ENCODE measurements at places on chromosomes 3 and 15.
A peak's percentile ranks its signal among the peaks of the same experiment; 100 is the strongest.

- no peak for DNase-seq
Measured at GRCh38 chr15:38072348-38073177, 138.1 kb downstream of the TMCO5A start.

- no peak for DNase-seq
Measured at GRCh38 chr3:140122183-140122582, 187.2 kb downstream of the CLSTN2 start.

DNA sequence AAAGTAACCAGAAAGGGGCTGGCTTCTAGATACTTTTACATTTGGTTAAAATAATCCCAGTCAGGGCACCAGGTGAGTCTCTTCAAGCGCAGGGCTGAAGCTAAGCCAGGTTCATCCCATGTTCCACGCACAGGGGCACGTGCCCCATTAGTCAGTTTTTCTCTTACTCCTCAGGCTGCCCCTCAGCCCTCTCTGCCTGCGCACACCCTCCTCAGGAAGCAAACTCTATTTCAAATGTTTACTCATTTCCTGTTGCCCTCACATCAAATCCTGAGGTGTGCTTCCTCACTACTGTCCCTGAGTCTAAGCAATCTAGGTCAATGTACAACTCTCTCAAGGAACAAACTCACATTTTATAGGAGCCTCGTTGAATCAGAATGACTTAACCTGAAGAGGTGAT lies 48.5 kb downstream of the THBS1 start:
- peak; percentile 72 for DNase-seq

- DNase-seq: peak; percentile 11
Measured at GRCh38 chr3:129045675-129046036, 14.9 kb upstream of the GP9 start.

GRCh38 chr3:15572138-15572537 lies 29.2 kb downstream of the HACL1 start:
- DNase-seq: no peak

GRCh38 chr15:55226127-55226526 lies 29.4 kb upstream of the RSL24D1 start:
- DNase-seq: no peak

GRCh38 chr3:55604846-55605245 lies 117.7 kb upstream of the WNT5A start:
- no peak for DNase-seq

GRCh38 chr3:9298236-9298635 lies 48.8 kb upstream of the SRGAP3 start:
- no peak for DNase-seq

DNA sequence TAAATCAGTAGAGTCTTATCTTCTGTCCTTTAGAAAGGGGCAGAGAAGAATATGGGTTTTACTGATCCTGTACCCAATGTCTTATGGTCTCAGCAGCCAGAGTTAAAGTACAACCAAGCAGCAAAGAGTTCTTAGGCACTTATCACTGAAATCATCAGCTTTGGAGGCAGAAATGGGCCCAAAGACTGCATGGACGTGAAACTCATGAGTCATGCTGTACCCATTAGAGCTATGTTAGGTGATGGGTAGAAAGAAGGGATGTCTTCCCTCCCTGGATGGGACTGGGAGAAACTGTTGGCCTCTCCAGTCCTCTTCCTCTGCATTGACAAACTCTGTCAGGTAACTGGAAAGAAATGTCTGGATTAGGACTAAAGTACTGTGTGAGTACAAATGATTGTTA lies 63.4 kb downstream of the EOMES start:
- DNase-seq: no peak

DNA sequence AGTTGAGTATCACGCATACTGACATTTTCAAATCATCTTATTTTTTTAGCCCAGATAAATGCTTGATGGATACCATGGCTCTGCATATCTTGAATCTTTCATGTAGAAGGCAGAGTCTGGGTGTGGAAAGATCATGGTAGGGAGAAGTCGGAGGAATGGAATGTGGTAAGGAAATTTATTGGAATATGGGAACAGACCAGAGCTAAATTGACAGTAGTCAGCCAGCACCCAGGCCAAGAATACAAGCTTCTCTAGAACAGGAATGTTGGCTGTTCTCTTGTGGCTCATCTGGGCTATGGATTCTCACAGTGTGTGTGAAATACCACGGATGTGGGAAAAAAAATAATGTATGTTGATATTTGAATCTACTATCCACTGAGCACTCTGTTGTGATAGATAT lies 305.7 kb upstream of the COL8A1 start:
- no peak for DNase-seq

GRCh38 chr3:5401002-5401401 lies 213.5 kb downstream of the EDEM1 start:
- DNase-seq: no peak

GRCh38 chr3:66107855-66108254 lies 69.1 kb upstream of the MAGI1 start:
- DNase-seq: no peak

DNA sequence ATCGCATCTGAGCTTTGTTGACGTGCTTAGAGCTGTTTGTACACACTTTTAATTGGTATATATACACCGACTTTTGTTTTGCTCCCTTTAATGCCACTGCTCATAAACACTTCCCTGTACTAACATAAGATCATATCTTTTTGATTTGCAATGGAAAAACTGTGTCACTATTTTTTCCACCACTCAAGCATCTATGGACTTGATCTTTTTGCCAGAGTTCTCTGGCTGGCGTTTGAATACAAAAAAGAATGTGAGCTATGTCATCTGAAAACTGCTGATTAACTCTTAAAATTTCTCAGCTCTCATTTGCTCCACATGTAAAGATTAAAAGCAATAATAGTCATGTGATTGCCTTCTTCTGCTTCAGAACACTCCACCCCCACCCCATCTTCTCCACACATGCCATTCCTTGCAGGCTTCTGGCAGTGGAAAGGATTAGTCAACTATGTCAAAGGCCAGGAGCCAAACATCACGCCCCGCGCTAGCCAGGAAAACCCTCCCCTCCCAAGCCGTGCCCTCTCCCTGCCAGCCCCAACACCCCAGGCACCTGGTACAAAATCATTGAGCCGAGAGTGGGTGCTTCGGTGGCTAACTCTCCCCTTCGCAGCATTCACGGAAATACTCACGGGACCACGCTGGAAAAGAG lies 123.4 kb upstream of the MEF2A start:
- no peak for DNase-seq

DNA sequence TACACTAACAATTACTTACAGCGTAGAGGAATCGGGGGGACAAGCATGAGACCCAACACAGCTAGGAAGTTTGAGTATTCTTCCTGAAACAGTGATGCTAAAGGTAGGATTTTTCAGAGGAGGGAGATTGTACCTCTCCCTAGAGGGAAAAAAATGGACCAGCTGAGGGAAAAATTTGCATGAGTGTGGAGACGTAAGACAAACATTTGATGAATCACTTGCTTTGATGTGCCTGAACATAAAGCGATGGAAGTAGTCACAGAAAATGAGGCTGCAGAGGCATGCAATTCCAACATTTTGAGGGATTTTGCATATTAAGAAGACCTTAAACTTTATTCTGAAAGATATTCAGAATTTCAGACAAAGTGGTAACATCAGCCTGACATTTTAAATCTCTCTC lies 102.2 kb downstream of the COL6A6 start:
- no peak for DNase-seq

DNA sequence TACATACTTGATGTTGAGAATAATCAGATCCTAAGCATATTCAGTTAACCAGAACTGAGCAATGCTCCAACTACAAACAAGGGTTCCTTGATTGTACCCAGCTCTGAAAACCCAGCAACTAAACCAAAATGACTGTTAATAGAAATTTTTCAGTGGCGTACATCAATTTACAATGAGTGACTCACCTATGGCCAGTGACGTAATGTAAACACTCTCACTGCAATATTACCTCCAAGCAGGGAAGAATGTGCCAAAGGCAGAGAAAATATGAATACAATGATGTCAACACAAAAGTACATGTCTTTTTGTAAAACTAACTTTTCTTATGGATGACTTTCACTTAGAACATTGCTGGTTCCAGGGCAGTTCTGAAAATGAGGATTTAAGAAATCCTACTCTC lies 611.3 kb downstream of the EDEM1 start:
- no peak for DNase-seq

DNA sequence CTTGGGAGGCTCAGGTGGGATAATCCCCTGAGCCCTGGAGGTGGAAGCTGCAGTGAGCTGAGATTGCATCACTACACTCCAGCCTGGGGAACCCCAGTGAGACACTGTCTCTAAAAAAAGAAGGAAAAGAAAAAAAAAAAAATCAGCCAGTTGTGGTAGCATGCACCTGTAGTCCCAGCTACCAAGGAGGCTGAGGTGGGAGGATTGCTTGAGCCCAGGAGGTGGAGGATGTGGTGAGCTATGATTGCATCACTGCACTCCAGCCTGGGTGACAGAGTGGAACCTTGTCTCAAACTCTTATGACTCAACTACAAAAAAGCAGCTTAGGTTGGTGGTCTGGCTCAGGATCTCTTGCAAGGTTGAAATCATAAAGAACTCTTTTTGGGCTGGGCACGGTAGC lies 19.3 kb upstream of the GPX1 start:
- DNase-seq: no peak

DNA sequence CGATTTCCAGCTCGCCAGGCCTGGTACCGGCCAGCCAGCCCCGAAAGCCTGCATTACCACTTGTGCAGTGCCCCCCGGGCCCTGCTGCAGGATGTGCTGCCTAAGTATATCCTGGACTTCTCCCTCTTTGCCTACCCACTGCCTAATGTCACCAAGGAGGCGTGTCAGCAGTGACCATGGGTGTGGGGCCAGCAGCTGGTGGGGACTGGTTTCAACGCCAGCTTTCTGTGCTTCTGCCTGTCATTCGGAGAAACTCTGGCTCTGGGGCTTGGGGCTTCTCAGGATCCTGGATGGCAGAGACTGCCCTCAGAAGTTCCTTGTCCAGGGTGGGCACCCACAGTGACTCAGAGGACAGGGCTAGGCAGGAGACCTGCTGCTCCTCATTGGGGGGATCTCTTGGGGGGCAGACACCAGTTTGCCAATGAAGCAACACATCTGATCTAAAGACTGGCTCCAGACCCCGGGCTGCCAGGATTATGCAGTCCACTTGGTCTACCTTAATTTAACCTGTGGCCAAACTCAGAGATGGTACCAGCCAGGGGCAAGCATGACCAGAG lies 1.5 kb downstream of the CHST14 start:
- DNase-seq: no peak

- no peak for DNase-seq
Measured at GRCh38 chr15:69848551-69849231, 249.0 kb downstream of the TLE3 start.

DNA sequence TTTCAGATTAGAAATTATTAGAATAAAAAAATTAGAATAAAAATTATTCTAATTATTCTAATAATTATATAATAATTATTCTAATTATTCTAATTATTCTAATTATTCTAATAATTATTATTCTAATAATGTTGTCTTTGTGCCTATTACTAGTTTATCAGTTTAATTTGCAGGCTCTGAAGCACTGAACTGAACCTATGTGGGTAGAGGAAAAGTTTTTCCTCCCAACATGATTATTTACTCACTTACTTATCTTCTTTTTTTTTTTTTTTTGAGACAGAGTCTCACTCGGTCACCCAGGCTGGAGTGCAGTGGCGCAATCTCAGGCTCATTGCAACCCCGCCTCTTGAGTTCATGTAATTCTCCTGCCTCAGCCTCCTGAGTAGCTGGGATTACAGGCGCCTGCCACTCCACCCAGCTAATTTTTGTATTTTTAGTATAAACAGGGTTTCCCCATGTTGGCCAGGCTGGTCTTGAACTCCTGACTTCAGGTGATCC lies 39.7 kb upstream of the C15orf39 start:
- no peak for DNase-seq

DNA sequence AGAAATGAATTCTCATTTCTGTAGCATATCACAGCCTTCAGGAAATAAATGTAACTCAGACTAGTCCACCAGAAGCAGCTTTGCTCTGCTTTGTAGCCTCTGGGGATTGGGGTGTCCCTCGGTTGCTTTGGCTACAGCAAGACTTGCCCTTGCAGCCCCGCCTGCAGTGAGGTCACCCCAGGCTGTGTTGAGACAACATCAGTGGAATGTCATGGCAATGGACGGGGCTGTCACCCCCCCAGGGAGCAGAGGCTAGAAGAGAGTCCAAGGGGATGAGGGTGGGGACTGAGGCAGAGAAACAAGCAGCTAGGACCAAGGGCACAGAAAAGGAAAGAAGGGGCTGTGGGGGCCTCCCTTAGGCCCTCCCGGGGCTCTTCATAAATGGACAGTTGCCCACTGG lies 854 bp downstream of the CLEC3B start:
- no peak for DNase-seq

- DNase-seq: no peak
Measured at GRCh38 chr15:49888734-49889133, 230.3 kb downstream of the ATP8B4 start.
